ENCODE measurements at places on chromosomes 13 and 19. TPM values are rescaled to one million over a fixed set of nuclear protein-coding genes. Genes with fewer than 3 reads are reported as not detected.

DNA sequence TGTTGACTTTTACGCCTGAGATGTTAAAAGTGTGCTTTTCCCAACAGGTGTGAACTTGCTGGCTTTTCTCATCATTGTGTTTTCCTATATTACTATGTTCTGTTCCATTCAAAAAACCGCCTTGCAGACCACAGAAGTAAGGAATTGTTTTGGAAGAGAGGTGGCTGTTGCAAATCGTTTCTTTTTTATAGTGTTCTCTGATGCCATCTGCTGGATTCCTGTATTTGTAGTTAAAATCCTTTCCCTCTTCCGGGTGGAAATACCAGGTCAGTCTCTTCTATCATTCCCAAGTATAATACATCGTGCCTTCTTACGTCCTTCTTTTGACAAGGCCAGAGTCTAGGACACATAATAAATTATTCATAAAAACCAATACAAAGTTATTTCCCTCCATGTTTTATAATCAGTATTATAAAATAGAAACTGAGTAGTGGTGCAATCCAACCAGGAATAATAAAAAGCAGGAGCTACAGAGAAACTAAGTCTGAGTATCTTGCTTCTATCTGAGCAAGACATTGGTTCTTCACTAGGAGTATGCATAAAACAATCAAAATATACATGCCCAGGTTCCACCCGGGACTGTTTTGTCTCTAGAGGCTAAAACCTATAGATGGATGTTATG is 57.9 kb downstream of the RXFP2 start:
- no peak for DNase-seq

Gene CGB3
- not detected for total RNA-seq

GRCh38 chr13:45538382-45538781 is 73.6 kb downstream of the COG3 start:
- no peak for DNase-seq

DNA sequence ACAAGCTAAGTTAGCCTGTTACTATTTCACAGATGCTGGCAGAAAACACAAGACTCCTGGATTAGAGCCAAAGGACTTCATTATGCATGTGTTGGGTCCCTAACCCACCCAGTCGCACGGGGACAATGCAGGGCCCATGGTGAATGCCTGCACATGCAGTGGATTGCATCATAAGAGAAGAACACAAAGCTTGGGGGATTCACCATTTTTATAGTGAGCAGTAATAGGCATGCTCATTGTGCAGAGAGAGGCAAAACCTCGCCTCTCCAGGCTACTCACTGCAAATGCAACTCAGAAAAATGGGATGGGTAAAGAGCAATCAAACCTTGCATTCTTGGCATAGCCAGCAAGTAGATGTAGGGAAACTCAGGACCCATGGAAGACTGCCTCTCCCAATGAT is 115.8 kb downstream of the DIAPH3 start:
- DNase-seq = no peak

Gene LRRC8E
- 6.6 TPM for total RNA-seq

GRCh38 chr19:292281-292884 is 1.2 kb upstream of the PLPP2 start:
- DNase-seq = no peak

DNA sequence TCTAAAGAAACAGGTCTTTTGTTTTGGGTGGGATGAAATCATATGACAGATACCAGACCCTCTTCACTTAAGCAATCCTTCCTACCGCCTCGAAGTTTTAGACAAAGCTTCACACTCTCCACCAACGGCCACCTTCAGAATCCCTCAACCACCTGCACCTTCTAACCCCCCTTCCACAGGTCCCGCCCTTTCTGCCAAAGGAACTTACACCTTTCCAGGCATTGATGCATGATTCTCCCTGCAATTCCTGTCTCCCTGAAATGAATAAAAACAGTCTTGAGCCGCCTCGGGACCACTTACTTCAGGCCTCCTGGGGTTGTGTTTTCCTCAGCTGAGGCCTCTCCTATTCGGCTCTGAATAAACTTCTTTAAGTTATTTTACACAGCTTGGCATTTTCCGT is 859 bp downstream of the ZNF433 start:
- DNase-seq = no peak

GRCh38 chr19:42386974-42387707 is 3.0 kb downstream of the CNFN start:
- no peak for DNase-seq

GRCh38 chr13:113272701-113273181 is 24.3 kb upstream of the LAMP1 start:
- DNase-seq = no peak

Gene C1QTNF9
- total RNA-seq = not detected

Gene ZNF627
- 7.1 TPM for total RNA-seq

Gene ZNF317
- total RNA-seq = 17.2 TPM

- no peak for DNase-seq
These were observed 825 bp downstream of the GMIP start for GRCh38 chr19:19642506-19643157.

- no peak for DNase-seq
These were observed 402 bp downstream of the KIR2DL3 start for GRCh38 chr19:54738715-54739114.

DNA sequence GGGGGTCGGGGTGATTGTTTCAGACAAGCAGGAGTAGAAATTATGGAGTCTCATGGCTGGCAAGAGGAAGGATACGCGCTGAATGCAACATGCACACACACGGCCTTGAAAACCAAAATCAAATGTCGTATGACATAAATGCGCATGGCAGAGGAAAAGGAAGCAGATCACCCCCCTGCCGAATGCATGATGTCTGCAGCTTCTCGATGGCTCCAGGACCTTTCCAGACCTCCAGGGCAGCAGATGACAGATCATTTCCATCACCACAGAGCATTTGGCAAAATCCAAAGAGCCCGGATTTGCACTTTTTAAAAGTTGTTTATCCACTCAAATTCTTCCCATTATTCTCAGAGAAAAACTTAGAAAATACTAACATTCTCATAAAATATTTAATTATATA is 211.7 kb downstream of the NHLRC3 start:
- no peak for DNase-seq

DNA sequence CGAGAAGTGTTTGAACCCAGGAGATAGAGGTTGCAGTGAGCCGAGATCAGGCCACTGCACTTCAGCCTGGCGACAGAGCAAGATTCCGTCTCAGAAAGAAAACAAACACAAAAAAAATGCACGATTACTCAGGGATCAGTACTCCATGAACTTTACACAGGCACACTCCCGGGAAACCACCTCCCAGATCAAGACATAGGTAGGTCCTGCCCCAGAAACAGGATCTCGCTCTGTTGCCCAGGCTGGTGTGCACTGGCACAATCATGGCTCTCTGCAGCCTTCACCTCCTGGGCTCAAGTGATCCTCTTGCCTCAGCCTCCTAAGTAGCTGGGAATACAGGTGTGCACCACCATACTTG is 11.2 kb downstream of the VASP start:
- no peak for DNase-seq

Gene SEMA6B
- total RNA-seq = 8.3 TPM

Measured in vagina (tissue), 2 donors.